NCI-H1417 treated with DMSO at 0.1 percent for 48 hours (cell line): ENCODE measurements at places on chromosomes 11 and 22.

- DNase-seq: no peak
These were observed 1.2 kb upstream of the NRXN2 start for GRCh38 chr11:64723907-64724862.

DNA sequence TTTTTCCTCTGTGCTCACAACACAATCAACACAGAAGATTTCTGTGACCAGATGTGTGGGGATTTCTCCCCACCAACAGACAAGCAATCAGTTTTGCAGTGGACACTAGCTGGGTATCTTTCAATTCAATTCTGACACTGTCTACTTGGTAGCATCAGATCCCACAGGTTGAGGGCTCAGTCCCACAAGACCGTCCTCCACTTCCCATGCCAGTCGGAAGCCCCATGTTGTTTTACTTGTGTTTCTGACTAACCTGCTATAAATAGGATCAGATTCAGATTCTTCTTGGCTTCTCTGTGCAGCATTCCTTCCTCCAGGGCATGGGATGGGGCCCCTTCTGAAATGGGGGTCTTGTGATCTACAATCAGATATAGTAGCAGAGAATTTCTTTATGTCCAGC lies 19.6 kb downstream of the ACER3 start:
- DNase-seq: no peak

GRCh38 chr11:11433960-11434359 lies 80.9 kb upstream of the CSNK2A3 start:
- no peak for DNase-seq

DNA sequence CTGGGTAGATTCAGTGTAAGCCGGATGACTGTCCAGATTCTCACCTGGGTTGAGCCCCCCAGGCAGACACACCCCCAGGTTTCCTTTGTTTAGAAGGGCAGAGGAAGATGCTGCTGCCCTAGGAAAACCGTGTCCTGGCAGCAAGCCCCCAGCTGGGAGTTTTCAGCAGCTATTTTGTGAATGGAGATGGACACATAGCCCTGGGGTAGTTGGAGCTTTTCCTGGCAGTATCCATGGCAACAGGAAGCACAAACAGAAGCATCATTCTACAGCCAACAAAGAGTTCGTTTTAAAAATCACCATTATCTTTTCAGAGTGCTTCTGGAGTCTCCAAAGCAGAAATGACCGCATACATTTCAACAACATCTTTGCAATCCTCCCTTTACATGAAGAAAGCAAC lies 245.5 kb downstream of the BRD1 start:
- no peak for DNase-seq

DNA sequence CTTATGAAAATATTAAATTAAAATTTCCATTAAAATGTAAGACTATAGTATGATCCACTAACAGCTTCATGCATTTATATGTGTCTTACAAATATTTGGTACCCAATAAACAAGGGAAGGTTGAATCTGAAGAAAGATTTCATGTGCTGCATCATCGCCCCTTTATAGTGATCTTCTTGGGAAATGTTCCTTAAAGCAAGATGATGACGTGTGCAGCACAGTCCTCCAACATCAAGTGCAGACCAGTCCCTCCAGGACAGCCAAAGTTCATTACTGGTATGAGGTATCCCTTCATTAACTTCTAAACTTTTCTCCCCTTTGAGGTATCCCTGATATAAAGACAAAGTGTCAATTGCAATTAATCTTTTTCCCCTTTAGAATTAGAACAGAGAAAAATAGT lies 567.0 kb downstream of the METTL15 start:
- no peak for DNase-seq

- no peak for DNase-seq
These were observed 400.9 kb downstream of the BRD1 start for GRCh38 chr22:49426618-49427266.

GRCh38 chr11:130908061-130908460 lies 8.2 kb downstream of the SNX19 start:
- DNase-seq: no peak

GRCh38 chr22:40556641-40557040 lies 79.9 kb downstream of the MRTFA start:
- DNase-seq: no peak

DNA sequence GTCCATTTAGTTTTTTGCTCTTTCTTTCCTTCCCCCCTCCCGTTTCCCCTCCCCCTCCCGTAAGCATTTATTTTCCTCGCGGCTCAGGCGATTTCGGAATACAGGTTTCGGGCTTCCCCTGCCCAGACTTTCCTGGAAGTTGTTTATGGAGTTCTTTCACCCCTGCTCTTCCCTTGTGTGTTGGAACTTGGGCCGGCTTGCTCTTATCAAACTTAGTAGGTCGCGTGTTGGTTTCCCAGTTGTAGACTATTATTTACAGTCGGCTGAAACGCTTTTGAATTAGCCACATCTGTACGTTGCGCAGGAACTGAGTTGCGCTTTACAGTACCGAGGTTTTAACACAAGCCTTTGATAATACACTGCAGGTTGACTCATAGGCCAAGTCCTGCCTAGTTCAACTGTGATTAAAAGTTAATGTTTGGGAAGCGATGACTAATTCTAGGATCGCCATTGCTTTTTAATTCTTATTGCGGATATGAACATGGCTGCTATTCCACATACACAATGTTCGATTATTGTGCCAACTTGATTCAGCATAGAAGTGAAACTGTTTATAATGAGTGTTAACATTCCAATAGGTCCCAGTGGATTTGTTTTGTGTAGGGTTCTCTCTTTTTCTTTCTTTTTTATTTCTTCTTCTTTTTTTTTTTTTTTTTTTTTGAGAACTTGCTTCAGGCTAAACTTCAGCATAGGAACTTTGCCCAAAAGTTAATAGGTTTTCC lies 1.7 kb downstream of the YAP1 start:
- DNase-seq: no peak

DNA sequence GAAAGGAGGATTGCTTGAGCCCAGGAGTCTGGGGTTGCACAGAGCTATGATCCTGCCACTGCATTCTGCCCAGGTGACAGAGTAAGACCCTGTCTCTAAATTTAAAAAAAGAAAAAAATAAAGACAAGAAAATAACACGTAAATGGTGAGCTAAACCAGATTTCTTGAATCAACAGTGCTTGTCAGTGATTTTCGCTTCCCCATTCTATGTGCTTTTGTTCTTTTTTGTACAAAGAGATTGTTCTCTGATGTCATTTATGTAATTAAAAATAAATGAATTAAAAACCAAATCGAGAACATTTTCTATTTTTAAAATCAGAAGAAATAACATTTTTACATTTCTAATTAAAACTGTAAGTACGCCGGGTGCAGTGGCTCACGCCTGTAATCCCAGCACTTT lies 19.8 kb upstream of the SLC29A2 start:
- no peak for DNase-seq

- DNase-seq: no peak
These were observed 11.4 kb downstream of the DAGLA start for GRCh38 chr11:61691380-61692156.

- DNase-seq: no peak
These were observed 12.5 kb downstream of the PLA2G6 start for GRCh38 chr22:38169116-38169515.

DNA sequence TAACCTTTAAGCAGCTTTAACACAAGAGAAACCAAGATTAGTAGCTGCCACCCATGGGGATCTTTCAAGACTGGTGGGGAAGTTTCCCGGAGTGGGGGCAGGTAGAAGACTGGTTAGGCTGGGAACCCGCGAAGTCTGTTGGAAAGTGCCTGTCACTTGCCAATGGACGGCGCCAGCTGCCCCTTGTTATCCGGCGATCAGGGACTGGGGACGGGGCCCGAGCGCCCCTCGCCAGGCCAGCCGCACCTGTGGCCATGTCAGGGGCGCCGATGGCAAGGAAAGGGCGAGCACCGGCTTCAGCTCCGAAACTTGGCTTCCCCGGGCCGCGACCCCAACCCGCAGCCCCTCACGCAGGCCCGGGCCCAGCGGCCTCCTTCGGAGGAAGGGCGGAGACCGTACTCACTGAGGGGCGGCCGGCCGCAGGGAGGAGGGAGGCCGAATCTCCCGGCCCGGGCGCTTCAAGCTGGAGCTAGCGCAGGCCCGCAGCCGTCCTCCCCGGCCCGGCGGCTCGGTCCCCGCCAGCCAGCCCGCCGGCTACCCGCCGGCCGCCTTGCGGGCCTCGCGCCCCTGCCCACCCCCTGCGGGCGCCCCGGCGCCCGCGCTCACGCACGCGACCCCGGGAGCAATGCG lies 539 bp downstream of the EIF4ENIF1 start:
- no peak for DNase-seq

DNA sequence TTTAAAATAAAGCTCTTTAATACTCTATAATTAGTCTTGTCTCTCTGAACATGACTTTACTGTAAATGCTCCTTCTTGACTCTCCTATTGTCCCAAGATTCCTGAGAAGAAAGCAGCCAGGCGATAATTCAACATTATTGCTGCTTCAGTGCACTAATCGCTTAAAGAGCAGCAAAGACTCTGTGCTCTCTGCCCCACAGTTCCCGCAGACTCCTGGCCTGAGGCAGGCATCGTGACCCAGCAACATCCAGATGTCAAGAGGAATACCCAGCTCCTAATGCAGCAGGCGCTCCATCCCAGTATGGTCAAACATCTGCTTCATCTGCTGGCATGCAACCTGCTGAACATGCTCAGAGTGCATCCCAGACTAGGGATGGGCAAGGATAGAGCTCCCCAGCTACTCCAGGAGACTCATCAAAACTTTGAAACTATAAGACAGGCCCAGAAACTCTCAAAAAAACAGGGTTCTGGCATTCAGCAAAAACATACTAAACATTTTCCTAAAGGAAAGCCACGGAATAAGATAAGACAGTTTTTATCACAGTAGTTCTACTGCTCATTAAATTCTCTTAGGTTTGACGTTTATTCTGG lies 270.0 kb downstream of the SOX6 start:
- DNase-seq: no peak

- no peak for DNase-seq
These were observed 194.6 kb downstream of the DDX10 start for GRCh38 chr11:108859510-108859909.

DNA sequence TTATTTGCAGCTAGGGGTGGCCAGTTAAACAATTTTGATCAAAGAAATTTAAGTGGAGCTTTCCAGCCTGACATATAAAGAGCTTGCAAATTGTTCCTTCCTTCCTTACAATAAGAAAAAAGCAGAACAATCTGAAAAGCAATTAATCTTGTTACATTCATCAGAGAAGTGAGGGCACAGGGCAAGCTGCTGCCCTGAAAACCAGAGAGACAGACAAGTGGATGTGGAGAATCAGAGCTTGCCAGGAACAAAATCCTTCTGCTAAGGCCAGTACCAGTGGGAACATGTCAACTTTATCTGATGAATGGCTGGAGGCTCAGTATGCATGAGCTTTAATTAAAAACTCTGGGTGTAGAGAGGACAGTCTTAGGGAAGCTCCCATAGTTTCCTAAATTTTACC lies 8.8 kb downstream of the CCDC179 start:
- no peak for DNase-seq

DNA sequence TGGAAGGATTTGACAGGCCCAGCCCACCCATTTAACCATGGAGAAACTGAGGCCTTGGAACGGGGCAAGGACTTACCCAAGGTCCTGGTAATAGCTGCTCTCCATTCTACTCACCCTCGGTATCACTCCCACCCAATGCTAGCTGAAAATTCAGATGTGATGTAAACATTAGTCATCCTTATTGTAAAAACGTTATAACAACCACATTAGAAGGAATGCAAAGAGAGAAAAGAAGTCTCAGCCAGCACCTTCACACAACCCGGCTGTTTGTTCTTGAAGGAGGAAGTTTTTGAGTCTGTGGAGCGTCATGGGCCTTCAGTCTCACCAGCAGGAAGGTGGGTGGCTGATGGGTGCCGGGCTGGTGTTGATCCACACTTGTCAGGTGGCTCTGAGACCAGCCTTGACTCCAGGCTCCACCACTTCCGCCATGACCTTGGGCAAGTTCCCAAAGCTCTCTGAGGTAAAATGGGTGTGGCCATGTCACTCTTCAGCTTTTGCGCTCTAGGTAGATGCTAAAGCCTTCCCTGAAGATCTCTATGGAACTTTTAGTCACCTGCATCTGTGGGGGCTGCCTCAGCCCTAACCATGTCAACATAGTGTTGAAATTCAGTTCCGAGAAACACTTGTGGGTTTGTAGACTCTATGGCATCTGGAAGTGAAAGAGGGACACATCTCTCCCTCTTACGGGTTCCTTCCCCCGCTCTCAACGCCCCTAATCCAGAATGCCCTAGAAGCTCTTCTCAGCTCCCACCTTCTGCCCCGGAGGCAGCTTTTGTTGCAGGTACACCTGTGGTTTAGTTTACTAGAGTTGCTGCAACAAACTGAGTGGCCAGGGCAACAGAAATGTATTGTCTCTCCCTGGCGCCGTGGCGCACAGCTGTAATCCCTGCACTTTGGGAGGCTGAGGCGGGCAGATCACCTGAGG lies 14.8 kb downstream of the CD6 start:
- no peak for DNase-seq

GRCh38 chr11:22478169-22478568 lies 140.0 kb downstream of the SLC17A6 start:
- no peak for DNase-seq

DNA sequence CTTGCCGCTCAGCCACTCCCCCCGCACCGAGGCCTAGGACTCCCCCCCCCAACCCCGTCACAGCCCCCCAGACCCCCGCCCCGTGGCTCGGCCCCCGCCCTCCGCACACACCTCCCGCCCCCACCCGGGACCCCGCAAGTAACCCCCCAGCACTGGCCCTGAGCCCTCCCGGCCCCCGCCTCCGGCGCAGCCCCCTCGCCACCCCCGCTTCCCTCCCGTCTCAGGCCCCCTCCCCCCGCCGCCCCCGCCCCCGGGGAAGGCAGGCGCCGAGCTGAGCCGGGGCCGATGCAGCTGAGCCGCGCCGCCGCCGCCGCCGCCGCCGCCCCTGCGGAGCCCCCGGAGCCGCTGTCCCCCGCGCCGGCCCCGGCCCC lies 1.5 kb downstream of the SHANK3 start:
- no peak for DNase-seq

GRCh38 chr11:128575174-128575960 lies 12.0 kb downstream of the ETS1 start:
- DNase-seq: no peak

DNA sequence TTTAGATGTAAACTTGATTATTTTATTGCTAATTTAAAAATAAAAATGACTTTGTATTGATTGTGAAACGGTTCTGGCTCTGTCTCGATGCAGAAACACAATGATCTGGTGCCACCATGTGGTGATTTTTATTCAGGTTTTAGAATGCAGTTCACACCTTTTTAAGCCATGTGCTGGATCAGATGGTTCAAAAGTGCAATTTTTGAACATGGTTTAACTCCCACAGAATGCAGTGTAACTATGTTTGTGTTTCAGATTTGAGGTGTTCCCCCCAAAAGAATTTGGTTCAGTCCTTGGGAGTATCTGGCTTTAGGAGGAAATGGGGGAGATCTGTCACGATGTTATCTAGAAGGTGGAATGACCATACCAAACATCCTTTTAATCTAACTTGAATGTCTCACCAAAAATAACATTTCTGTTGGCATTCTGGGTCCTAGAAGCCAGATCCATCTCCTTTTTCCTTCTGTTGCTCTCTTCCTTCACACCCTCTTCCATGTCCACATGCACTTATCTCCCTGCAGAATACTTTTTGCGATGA lies 7.9 kb downstream of the MRPL16 start:
- no peak for DNase-seq

GRCh38 chr11:103851166-103851651 lies 185.2 kb upstream of the DDI1 start:
- DNase-seq: no peak

GRCh38 chr22:32823024-32823730 lies 21.7 kb downstream of the TIMP3 start:
- no peak for DNase-seq

- DNase-seq: no peak
These were observed 20.1 kb downstream of the ZBTB16 start for GRCh38 chr11:114079511-114080065.
